ENCODE measurements at places on chromosomes 11 and 22. TPM values are rescaled to one million over a fixed set of nuclear protein-coding genes. Genes with fewer than 3 reads are reported as not detected.

The OMP gene
- total RNA-seq: not detected

The FOLH1 gene
- total RNA-seq: 0.27 TPM

The UPK3A gene
- total RNA-seq: 0.65 TPM

The RAB3IL1 gene
- 10.8 TPM for total RNA-seq

The KCNQ1OT1 gene
- total RNA-seq: 0.35 TPM

The CTSW gene
- 0.73 TPM for total RNA-seq

The ADM2 gene
- not detected for total RNA-seq

The C11orf97 gene
- not detected for total RNA-seq

The APOL5 gene
- total RNA-seq: not detected

The RPS19BP1 gene
- total RNA-seq: 59.0 TPM

The MAP6 gene
- total RNA-seq: 4.9 TPM

The ABCG4 gene
- total RNA-seq: 1.5 TPM

The SCN4B gene
- total RNA-seq: 12.0 TPM

The CLTCL1 gene
- total RNA-seq: 9.6 TPM

The IL18BP gene
- total RNA-seq: 3.7 TPM

The DGAT2 gene
- total RNA-seq: 20.7 TPM

The KRTAP5-6 gene
- total RNA-seq: not detected

The MS4A4A gene
- 15.2 TPM for total RNA-seq

The TSKU gene
- 17.2 TPM for total RNA-seq

The VSIG10L2 gene
- 0.08 TPM for total RNA-seq

The CRY2 gene
- total RNA-seq: 68.3 TPM

The TTC36 gene
- total RNA-seq: 0.30 TPM

The P2RY2 gene
- 22.5 TPM for total RNA-seq

The OR52N1 gene
- not detected for total RNA-seq

The TCN2 gene
- total RNA-seq: 13.4 TPM

The SF3A1 gene
- 87.7 TPM for total RNA-seq

The WT1 gene
- total RNA-seq: 2.3 TPM

The GLB1L3 gene
- not detected for total RNA-seq

The SERPIND1 gene
- total RNA-seq: 0.08 TPM

The SLC22A6 gene
- total RNA-seq: not detected

The MS4A6E gene
- not detected for total RNA-seq

The C11orf42 gene
- not detected for total RNA-seq

The MYBPC3 gene
- 2,568 TPM for total RNA-seq

The TMEM132A gene
- 6.5 TPM for total RNA-seq

The OR4A47 gene
- not detected for total RNA-seq

The DEFB131B gene
- not detected for total RNA-seq

The OR8D1 gene
- not detected for total RNA-seq

The HTR3B gene
- total RNA-seq: not detected

The HDHD5 gene
- 59.8 TPM for total RNA-seq

The F2 gene
- total RNA-seq: 0.11 TPM

The TEX12 gene
- not detected for total RNA-seq

The ATG16L2 gene
- total RNA-seq: 16.8 TPM

The HOATZ gene
- not detected for total RNA-seq

The A4GALT gene
- 76.1 TPM for total RNA-seq
